ENCODE measurements at places on chromosomes 12 and 14. TPM values are rescaled to one million over a fixed set of nuclear protein-coding genes. Genes with fewer than 3 reads are reported as not detected.
A peak's percentile ranks its signal among the peaks of the same experiment; 100 is the strongest.

Gene GUCY2C
- not detected for total RNA-seq

GRCh38 chr12:21941506-21942376, 515 bp upstream of the ABCC9 start:
- DNase-seq, result no peak

Gene MPHOSPH9
- total RNA-seq, result 52.6 TPM

Gene LYSET
- 3.3 TPM for total RNA-seq

Gene TSHR
- total RNA-seq, result not detected

- DNase-seq, result no peak
Observed at GRCh38 chr12:29782871-29783772, 620 bp downstream of the TMTC1 start.

Gene C1QL4
- total RNA-seq, result not detected

Gene USP5
- 60.5 TPM for total RNA-seq

DNA sequence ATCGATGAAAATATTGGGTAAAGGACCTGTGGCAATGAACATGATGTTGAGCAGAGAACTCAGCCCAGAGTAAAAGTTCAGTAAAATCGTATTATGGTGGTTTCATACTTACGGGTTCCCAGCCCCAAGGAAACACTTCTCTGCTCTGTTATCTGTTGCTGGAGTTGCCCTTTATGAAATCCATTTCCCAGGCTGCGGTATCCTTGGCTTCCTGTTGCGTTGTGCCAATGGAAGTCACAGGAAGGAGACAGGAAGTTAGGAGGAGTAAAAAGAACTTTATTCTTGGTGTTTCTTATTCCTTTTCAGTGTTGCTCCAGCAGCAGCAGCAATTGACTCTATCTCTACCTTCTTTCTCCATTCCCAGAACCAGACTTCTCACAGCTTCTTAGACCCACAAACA, 965.2 kb downstream of the VRK1 start:
- DNase-seq, result no peak

Gene GPR84
- total RNA-seq, result not detected

DNA sequence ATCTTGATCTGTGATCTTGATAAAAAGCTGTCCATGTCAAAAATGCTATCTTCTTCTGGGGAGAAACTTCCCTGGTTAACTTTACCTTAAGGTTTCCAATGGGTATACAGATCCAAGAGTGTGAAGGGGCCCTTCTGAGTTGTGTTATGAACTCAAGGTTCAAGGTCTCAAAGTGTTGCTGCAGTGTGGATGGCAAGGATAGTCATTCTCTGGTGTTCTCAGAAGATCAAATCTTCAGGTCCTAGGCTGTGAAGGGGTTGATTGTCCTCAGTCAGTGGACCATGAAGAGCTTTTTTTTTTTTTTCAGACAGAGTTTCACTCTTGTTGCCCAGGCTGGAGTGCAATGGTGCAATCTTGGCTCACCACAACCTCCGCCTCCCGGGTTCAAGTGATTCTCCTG, 114.4 kb downstream of the SPTSSA start:
- no peak for DNase-seq

DNA sequence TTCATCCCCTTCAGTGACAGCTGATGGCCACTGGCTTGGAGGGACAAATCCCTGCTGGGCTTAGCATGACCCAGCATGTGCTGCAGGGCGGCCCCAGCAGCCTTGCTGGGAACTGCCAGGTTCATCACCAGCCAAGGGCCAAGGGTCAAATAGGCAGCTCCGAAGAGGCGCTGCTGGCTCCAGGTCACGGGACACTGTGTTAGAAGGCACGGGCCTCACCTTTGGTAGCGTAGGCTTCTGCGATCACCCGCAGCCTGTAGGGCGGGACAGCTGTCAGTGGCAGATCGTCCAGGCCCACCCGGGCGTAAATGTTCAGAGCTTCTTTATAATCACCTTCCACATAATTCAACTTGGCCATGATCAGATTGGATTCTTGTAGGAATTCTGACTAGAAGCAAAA, 35.7 kb downstream of the TTC7B start:
- DNase-seq, result no peak

DNA sequence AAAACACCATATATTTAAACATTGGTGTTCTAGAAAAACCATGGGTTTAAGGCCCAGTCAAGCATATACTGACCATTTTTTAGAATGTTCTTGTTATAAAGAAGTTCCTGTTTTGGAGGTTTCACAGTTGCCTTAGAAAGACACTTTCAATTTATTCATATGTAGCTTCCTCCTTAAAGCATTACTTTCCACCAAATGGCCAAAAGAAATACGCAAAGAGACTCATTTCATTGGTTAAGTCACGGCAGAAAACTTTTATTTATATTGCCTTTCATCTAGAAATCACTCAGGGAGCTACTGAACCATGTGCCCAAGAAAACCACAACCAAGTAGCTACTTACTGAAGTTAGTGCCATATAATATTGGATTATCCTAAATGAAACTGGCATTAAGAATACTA, 40.0 kb downstream of the MYBPC1 start:
- no peak for DNase-seq

DNA sequence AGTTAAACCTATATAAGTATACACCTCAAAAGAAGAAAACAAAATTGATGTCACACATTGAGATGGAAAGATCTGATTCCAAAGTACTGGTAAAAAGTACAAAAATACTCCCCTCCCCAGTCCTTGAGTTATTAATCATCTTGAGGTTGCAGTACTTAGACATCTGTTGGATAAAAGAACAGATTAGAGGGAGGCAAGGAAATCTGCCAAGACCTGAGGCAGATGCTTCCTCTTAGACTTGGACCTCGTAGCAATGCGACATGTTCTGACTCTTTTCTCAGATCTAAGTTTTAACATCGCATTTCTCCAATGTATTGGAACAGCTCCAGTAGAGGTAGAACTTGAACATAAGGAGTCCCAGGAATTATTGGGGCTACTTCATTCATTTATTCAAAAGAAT, 187.9 kb upstream of the GRIN2B start:
- DNase-seq, result no peak

Gene PRKD1
- total RNA-seq, result 4.5 TPM

DNA sequence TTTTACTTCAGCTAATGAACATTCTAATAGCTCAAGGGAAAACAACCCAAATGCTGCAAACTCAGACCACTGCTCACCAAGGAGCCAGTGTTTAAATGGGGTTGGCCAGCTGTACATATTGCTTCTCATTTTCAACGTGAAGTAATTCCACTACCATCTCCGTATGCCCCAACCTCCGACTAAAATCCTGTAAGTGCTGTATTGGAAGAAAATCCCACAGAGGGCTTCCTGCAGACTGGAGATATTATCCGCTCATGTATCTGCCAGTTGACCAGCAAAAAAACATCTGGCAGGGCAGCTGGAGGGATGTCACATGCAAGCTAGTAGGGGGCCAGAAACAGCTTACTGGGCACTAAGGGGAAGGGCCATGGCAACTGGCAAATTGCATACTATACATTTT, 485.0 kb downstream of the SNAPC1 start:
- no peak for DNase-seq

GRCh38 chr14:87994974-87995373, 2.0 kb upstream of the GALC start:
- no peak for DNase-seq

DNA sequence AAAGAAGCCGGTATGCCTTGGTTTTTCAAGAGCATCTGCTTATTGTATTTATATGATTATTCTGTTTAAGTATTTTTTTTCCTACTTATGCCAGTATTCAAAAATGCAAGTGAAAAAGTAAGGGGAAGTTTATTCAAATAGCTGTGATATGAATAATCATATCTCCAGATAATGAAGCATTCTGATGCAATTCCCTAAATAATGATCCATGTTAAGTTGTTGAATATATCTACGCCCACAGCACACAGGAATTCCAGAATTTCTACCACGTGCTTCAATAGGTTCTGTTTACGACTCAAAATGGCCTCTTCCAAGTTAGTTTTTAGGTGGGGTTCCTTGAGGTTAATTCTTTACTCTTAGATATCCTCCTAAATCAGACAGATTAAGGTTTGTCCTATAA, 208.3 kb downstream of the NAV3 start:
- no peak for DNase-seq

Gene HOTAIR
- total RNA-seq, result not detected

DNA sequence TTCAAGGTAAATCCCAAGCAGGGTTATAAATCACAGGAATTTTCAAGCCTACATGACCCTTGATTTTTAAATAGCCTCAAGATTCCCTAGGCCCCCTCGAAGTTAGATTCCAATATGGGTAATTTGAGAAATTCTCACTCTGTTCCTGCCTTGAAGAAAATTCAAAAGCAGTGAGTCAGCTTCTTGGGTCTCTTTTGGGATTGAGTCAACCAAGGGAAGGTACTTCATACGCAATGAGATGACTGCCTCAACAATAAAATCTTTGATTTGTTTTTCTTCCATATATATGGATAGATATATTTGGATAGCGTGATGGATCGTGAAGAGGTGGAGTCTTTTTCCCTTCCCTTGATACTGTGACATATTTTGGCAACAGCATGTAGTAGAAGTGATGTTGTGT, 180.4 kb upstream of the ATP2B1 start:
- DNase-seq, result no peak

Gene KRT79
- not detected for total RNA-seq

Gene LMNTD1
- not detected for total RNA-seq

GRCh38 chr12:32917094-32917611, 20.6 kb upstream of the PKP2 start:
- DNase-seq, result no peak

Gene FAR2
- total RNA-seq, result 13.5 TPM

Gene RSRC2
- total RNA-seq, result 72.4 TPM

Gene MYH6
- total RNA-seq, result not detected

Gene PLA2G1B
- not detected for total RNA-seq

- no peak for DNase-seq
Observed at GRCh38 chr12:109804820-109805761, 28.1 kb downstream of the TRPV4 start.

DNA sequence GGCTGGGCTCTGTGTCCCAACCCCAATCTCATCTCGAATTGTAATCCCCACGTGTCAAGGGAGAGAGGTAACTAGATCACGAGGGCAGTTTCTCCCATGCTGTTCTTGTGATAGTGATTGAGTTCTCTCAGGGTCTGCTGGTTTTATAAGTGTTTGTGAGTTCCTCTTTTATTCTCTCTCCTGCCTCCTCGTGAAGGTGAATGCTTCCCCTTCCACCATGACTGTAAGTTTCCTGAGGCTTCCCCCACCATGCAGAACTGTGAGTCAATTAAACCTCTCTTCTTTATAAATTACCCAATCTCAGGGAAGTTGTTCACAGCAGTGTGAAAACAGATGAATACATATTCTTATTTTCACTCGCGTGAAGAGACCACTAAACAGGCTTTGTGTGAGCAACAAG, 148.2 kb downstream of the TMEM30B start:
- DNase-seq, result no peak

DNA sequence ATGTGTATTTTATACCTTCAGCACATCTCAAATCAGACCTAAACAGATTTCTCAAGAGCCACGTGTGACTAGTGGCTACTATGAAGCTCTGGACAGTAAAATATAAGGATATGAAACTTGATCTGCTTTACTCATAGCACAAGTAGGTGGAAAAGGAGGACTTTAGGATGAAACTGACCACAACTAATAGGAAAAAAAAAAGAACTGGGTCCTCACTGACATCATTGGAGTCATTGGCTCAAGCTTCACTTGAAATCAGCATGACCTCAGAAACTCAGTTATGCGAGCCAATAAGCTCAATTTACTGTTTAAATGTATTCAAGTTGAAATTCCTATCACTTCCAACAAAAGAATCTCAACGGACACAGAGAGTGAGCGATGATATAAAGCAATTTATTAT, 34.1 kb upstream of the CIT start:
- DNase-seq, result no peak

- DNase-seq, result no peak
Observed at GRCh38 chr14:23028799-23029198, 5.9 kb downstream of the PSMB5 start.

Gene ADAMTS20
- under 0.01 TPM for total RNA-seq

GRCh38 chr12:64790166-64790565, 31.0 kb upstream of the GNS start:
- no peak for DNase-seq

- DNase-seq, result peak; percentile 69
Observed at GRCh38 chr12:26298785-26299621, 103.6 kb downstream of the SSPN start.

Gene KRT6B
- total RNA-seq, result not detected

Measured in epithelial cell of proximal tubule (primary cell).